CD4-positive, alpha-beta T cell (primary cell): ENCODE measurements at places on chromosomes 7 and 10.
A peak's percentile ranks its signal among the peaks of the same experiment; 100 is the strongest.

GRCh38 chr7:77199013-77199966 is at the start of gene FGL2:
FGL2 (minus strand) TSS chr7:77199819; CDS start chr7:77199793, 26 bp downstream.
- DNase-seq = peak; percentile 9

DNA sequence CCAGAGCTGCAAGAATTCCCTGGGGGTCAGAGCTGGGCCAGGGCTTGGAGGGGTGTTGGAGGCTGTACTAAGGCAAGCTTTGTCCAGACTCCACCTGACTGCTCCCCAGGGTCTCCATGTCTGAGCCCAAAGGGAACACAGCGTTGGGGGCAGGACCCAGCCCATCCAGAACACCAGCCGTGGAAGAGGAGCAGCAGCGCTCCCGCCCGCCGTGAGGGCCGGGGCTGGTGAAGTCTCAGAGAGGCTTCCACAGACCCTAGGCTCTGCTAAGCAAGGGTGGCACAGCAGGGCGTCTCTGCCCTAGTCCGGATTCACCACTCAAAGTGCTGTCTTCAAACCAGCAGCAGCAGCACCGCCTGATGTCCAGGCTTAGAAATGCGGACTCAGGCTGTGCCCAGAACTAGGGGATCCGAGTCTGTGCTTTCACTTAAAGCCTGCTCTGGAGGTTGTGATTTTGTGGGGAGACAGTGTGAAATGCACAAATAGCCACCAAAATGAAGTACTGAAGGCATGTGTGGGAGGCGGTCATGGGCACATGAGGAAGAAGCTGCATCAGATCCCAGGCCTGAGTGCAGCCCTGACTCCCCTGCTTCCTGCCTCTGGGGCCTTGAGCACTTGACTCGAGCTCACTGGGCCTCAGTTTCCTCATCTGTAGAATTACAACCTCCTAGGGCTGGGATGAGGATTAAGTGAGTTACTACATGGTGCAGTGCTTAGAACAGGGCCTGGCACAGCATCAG is 16.6 kb upstream of the AQP1 start:
- no peak for DNase-seq

DNA sequence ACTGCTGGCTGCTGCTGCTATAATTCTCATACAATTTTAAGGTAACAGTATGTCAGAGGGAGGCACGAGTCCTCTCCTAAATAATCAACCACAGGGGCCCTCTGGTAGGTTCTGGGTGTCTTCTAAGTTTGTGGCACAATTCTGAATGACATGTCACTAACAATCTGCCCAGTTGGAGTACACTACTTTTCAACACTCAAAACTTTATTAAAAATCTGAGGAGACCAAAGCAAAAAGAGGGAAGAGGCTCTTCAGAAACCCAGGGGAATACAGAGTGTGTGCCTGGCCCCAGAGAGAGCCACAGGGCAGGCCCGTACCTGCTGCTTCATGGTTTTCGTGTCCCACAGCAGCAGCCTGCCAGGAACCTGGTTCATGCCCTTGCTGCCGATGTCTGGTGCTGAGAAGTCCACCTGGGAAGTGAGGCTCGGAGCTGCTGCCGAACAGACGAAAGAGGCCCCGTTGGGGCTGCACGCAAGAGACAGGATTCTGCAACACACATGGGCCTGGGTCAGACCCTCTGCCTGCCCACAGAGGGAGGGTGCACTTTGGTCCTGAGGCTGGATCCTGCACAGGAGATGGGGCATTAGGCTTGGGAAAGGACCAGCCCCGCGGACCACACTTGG is 18.3 kb downstream of the WDR91 start:
- DNase-seq = no peak

DNA sequence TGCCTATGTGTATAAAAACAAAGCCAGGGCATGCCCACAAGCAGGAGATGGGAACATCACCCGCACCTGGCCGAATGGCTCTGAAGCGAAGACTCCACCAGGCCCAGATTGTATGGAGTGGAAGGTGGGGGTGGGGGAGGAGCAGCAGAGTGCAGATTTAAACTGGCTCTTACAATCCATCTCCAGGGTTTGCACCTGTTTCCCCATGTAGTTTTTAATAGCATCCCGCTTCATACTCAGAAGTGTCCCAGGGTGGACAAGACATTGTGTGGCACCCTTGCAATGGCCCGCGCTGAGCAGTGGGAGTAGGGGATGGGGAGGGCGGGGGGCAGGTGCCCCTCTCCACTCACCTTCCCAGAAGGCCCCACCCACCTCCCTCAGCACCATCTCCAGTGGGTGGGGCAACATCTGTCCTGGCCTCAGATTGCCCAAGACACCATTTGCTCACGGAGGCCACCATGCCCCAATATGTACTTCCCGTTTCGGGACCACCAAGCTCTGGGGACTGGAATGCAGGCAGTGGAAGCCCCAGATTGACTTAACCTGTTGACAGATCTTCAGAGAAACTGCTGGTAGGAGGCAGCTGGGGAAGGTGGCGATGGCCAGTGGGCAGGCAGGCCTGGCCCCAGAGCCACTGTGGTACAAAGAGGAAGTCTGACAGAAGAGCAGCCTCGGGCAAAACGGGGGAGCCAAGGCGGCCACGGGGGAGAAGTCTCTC is 23.0 kb downstream of the VSIR start:
- no peak for DNase-seq

GRCh38 chr7:135716677-135717238 is 11.2 kb downstream of the SLC13A4 start:
- no peak for DNase-seq

DNA sequence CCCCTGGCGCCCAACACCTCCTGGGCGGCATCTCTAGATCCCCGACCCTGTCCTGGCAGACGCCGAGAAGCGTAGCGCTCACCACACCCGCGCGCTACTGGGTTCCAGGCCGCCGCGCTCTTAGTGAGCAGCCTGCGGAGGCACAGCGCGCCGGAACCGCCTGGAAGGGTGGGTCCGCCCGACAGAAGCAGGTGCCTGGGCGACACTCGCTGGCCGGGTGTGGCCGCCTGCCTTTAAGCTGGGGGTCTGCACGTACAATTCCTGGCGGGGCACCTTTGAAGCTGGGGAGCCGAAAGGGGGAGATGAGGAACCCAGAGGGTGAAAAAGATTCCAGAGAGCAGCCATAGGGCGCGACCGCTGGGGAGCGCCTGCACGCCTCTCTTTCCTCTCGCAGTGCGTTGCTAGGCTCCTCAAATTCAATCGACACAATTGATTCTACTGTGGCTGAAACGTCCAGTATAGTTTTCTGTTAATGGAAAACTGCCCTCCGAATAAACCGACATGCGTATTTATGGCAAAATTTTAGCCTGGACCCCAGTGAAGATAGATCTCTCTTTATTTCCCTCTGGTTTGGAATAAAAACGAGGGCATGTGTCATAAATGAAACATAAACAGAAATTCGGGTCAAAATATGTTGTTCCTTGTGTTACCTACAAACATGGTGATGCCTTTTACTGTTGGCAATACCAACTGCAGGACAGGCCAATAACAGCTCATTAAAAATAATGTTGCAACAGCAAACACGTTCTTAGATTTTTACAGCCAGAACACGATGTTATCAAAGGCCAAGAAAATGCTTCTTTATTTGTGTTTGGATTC is 4.6 kb downstream of the HMX3 start:
- peak; percentile 45 for DNase-seq

- DNase-seq = no peak
Observed at GRCh38 chr7:37363536-37364491, 84.8 kb downstream of the ELMO1 start.

DNA sequence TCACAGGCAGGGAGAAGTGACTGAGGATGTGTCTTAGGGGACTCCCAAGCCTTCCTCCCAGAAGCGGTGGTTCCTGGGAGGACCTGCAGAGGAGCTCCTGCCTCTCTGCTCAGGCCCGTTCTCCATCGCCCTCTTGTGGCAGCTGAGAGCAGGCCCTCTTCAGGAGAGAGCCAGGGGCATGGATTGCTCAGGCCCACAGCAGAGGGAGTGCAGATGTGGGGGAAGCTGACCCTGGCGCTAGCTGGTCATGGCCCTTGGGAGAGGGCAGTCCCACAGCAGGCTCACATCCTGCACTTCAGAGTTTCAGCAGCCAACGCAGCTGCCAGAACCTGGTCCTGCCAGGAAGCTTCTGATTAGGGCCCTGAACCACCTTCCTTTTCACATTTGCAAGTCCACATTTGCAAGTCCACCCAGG is 94.8 kb upstream of the TARP start:
- DNase-seq = peak; percentile 83

DNA sequence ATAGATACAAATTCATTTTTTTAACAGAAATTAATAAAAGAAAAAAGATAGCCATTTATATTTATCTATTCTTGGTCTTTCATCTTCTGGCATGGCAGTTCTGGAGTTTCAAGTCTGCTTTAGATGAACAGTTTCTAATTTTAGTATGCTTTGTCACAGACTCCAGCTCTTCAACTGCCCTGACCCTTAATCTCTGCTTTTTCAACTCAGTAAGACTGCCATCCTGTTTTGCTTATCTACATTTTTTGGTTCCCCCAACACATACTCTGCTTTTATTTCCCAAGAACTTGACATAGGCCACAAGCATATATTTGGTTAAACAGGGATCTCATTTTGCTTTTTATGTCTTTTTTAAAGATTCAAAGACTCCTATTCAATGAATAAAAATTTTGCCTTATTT is 309.3 kb upstream of the KCND2 start:
- no peak for DNase-seq

DNA sequence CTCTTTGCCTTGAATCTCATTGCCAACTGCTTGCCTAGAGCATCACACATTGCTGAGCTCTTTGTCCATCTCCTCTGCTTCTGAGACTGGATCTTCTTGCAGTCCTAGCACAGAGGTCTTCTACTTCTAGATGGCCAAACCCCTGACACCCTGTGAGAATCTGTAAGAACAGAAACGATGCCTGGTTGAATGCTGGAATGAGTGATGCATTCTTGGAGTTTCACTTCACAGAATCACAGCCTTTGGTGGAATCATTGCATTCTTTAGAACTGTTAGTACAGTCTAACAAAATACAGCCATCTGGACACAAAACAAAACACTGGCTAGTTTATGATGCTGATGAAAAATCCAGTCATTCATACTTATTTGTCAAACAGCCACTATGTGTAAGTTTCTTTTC is 141.7 kb upstream of the ITGB1 start:
- DNase-seq = no peak

DNA sequence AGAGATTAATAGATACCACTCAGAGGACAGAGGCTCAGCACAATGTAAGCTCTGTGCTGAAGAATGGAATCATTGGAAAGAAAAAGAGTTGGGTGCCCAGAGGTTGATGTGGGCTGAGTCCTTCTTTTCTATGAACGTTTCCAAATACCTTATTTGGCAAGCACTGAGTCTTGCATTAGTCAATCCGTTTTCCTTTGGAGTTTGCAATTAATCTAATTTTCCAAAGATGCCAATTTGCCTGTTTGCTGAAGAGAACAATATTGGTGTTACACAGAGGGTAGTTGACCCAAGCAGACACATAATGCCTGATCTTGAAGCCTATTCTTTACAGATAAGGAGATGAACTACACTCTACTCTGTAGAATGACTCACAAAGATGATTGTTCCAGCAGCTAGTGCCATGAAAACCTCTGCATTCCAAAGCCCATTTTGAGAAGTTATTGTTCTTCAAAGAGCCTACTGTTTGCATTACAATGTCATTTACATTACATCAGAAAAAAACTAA is 55.4 kb upstream of the MET start:
- DNase-seq = no peak

DNA sequence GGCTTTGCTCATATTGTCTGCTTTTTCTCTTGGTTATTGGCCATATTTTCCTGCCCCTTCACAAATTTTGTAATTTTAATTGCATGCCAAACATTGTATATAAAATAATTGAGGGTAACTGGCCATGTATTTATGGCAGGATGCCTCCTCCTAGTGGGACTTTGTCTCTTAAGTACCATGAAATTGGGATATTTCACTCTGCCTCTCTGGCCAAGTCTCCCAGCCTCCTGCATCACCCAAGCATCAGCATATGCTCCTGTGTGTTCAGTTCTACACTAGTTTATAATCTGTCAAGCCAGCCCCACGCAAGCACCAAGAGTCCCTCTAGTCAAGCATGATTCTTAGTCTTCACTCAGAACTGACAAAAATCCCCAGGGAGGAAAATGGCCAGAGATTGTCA is 44.2 kb upstream of the FHIP2A start:
- no peak for DNase-seq

DNA sequence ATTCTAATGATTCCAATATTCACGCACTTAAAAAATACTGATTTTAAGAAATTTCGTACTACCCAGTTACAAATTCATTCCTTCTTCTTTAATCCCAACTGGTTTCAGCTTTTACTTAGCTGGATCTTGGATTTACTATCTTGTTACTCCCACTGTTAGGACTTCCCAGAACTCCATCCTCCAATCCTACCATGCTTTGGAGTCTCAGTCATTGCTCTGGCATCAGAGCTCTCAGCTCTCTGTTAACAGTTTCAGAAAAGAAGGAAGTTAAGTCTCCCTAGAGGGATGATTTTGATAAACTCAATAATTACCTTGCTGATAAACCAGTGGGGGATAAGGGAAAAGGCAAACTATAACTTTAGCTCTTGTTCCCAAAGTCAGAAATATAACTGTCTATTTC is 9.5 kb downstream of the PPA1 start:
- no peak for DNase-seq

- DNase-seq = no peak
Observed at GRCh38 chr10:1643161-1643907, 94.0 kb downstream of the ADARB2 start.

DNA sequence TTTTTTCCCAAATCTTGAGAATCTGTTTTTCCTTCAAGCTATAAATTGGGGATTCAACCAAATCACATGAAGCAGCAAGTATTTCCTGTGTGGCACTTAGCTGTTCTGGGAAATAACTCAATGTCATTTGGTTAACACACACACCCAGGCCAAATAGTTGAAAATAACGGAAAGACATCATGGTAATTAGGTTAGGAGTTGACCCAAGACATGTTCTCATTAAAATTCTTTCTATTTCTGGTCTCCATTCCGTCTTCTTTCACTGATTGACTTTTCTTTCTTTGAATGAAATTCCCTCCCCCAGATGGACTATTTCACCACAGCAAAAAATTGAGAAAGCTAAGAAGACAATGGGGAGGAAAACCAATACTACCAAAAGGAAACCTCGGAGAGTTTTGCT is 30.5 kb downstream of the NRP1 start:
- DNase-seq = no peak

DNA sequence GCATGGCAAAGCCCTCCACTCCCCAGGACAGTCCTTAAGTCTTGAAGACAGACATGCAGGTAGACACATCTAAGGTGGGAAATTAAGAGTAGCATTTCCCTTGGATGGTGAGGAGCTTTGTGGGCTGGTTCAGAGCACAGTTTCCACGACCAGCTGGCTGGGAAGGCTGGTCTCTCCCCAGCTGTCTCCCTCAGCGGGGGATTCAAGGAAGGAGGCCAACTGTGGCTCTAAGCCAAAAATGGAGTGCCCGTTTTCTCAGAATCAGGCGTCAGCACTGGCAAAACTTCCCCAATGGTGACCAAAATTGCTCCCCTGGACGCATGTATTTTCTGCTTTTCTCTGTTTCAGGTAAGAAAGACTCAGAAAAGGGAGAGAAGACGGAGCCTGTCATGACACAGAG is 230.6 kb upstream of the FZD8 start:
- no peak for DNase-seq

GRCh38 chr7:79034730-79035129 is 418.7 kb downstream of the MAGI2 start:
- DNase-seq = no peak
